ENCODE measurements at places on chromosomes 2 and 18. TPM values are rescaled to one million over a fixed set of nuclear protein-coding genes. Genes with fewer than 3 reads are reported as not detected.

- peaks cover 22% of the 10 kb centered on the region for H3K4me1 ChIP-seq
- H3K4me3 ChIP-seq, result no peak overlapping the region
- DNase-seq, result no peak
Observed at GRCh38 chr2:28586867-28587266, 91.0 kb downstream of the PLB1 start.

GRCh38 chr2:231069379-231070054 lies 12.8 kb downstream of the PSMD1 start:
- no peak overlapping the region for H3K4me3 ChIP-seq
- H3K27me3 ChIP-seq, result no peaks in the 10 kb centered on the region
- no peak for DNase-seq
- H3K36me3 ChIP-seq, result peaks cover 66% of the 10 kb centered on the region

DNA sequence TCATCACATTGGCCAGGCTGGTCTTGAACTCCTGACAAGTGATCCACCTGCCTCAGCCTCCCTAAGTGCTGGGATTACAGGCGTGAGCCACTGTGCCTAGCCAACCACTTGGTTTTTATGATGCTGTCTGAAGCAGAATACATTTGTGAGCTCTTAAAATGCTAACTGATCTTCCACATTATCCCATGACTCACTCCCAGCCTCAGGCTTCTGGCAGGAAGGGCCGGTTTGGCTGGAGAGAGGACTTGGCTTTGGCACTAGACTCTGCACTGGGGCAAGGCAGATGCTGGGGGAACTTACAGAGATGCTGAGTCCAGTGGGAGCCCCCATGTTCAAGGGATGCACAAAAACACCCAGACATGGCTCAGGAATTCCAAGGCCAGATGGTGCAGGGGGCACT lies 40.5 kb upstream of the SH3BP4 start:
- H3K36me3 ChIP-seq, result no peaks in the 10 kb centered on the region
- peaks cover 5% of the 10 kb centered on the region for H3K4me1 ChIP-seq
- DNase-seq, result peak; percentile 71
- H3K4me3 ChIP-seq, result no peak overlapping the region

DNA sequence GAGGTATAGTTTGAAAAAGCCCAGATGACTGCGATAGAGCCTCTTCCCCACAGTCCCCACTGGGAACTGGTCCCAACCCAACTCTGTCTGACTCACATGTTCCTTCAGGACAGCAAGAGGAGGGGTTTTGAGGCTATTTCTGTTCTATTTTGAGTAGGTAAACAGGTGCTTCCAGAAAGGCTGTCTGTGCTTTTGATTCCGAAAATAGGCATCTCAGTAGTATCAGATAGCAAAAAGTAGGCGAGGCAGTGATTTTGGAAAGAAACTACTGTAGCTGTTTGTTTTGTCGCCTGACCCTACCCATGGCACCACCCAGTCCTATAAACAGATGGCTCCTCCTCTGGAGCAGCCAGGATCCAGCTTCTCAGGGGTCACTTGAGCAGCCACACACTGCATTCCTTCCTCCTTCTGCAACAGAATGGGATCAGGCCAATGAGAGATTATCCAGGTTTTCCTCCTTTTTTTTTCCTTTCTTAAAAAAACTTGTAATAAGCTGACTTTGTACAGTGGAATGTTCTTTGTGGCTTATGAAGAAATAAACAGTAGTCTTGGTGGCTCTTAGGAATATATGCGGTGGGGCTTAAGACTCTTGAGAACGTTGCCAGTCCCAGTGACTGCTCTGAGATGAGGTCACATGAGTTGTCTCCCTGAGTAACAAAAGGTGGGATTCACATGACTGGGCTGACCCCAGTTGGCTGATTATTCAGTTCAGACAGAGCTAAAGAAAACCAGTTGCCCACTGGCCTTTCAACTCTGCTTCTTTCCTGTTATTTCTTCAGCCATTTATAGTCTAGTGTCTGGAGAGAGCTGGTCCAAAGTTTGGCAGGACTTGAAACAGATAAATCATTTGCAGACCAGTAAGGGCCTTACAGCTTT lies 98.6 kb downstream of the KCNS3 start:
- no peaks in the 10 kb centered on the region for H3K36me3 ChIP-seq
- H3K4me3 ChIP-seq, result no peak overlapping the region
- H3K27ac ChIP-seq, result peak overlapping the region; percentile 67
- H3K4me1 ChIP-seq, result peaks cover 12% of the 10 kb centered on the region
- peak; percentile 81 for DNase-seq

DNA sequence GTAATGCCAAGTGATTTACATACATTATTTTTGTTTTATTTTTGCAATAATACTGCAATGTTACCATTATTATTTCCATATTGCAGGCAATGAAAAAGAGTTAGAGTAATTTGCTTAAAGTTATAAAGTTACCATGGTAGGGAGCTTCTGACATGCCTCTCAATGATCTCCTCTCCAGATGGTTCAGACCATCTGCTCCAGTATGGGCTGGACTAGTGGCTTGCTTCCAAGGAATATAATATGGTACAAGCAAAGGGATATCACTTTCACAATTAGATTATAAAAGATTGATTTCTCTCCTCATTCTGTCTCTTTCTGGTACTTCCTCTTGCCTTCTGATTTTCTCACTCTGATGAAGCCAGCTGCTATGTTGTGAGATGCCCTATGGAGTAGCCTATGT lies 245.4 kb downstream of the INSIG2 start:
- H3K27ac ChIP-seq, result no peak overlapping the region
- no peaks in the 10 kb centered on the region for H3K36me3 ChIP-seq
- H3K4me1 ChIP-seq, result no peaks in the 10 kb centered on the region

GRCh38 chr2:111171337-111171930 lies 50.7 kb downstream of the BCL2L11 start:
- H3K4me1 ChIP-seq, result peaks cover 41% of the 10 kb centered on the region
- no peaks in the 10 kb centered on the region for H3K27me3 ChIP-seq
- H3K27ac ChIP-seq, result no peak overlapping the region
- no peak overlapping the region for H3K4me3 ChIP-seq
- DNase-seq, result peak; percentile 60

- no peak overlapping the region for H3K27ac ChIP-seq
- no peaks in the 10 kb centered on the region for H3K4me1 ChIP-seq
- no peak overlapping the region for H3K4me3 ChIP-seq
Observed at GRCh38 chr2:22867973-22868372, 517.0 kb upstream of the KLHL29 start.

GRCh38 chr2:233381638-233381995 lies 27.3 kb downstream of the DGKD start:
- H3K36me3 ChIP-seq, result peaks cover 18% of the 10 kb centered on the region
- H3K4me1 ChIP-seq, result peaks cover 34% of the 10 kb centered on the region
- no peak for DNase-seq
- H3K27me3 ChIP-seq, result no peaks in the 10 kb centered on the region

DNA sequence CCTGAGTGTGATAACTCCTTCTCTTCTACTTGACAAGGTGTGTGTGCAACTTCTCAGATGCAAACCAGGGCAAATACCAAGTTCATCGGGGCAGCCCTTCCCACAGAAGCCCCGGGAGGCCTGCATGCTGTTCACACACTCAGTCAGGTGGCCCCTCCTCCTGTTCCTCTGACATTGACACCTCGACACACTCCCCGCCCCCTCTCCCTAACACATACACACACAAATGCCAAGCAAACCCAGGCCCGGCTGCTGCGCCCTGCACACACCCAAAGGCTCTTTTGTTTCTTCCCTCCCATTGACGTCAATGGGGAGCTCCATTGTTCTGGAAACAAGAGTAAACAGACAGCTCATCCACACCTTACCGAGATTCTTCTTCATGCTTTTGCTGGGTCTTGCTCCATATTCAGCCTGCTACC lies 1.7 kb upstream of the PER2 start:
- peaks cover 12% of the 10 kb centered on the region for H3K36me3 ChIP-seq
- peak overlapping the region; percentile 99 for H3K27ac ChIP-seq
- peak; percentile 100 for DNase-seq
- peaks cover 5% of the 10 kb centered on the region for H3K27me3 ChIP-seq
- peaks cover 43% of the 10 kb centered on the region for H3K4me1 ChIP-seq

GRCh38 chr2:36379710-36380448 lies 24.3 kb downstream of the CRIM1 start:
- no peak overlapping the region for H3K4me3 ChIP-seq
- H3K36me3 ChIP-seq, result peaks cover 61% of the 10 kb centered on the region
- no peaks in the 10 kb centered on the region for H3K27me3 ChIP-seq
- H3K27ac ChIP-seq, result no peak overlapping the region
- H3K4me1 ChIP-seq, result peaks cover 52% of the 10 kb centered on the region

Gene UGT1A10
- not detected for total RNA-seq

Gene GPR155
- 1.9 TPM for total RNA-seq

Gene CAPN14
- not detected for total RNA-seq

Gene MERTK
- 0.49 TPM for total RNA-seq

Gene RIT2
- total RNA-seq, result not detected
